ENCODE measurements at places on chromosomes 5 and 9. TPM values are rescaled to one million over a fixed set of nuclear protein-coding genes. Genes with fewer than 3 reads are reported as not detected.

LHX2 gene
- 0.23 TPM for total RNA-seq

LHX6 gene
- 7.3 TPM for total RNA-seq

ZFP37 gene
- 3.2 TPM for total RNA-seq

PCDHB12 gene
- total RNA-seq, result 0.32 TPM

FOXD4L6 gene
- total RNA-seq, result not detected

ALDH1A1 gene
- 16.8 TPM for total RNA-seq

SLC36A2 gene
- total RNA-seq, result not detected

IFNB1 gene
- not detected for total RNA-seq

BRINP1 gene
- 0.96 TPM for total RNA-seq

AHRR gene
- 1.9 TPM for total RNA-seq

PCDHGA5 gene
- 4.8 TPM for total RNA-seq

CDH9 gene
- not detected for total RNA-seq

PELO gene
- 14.9 TPM for total RNA-seq

DNA sequence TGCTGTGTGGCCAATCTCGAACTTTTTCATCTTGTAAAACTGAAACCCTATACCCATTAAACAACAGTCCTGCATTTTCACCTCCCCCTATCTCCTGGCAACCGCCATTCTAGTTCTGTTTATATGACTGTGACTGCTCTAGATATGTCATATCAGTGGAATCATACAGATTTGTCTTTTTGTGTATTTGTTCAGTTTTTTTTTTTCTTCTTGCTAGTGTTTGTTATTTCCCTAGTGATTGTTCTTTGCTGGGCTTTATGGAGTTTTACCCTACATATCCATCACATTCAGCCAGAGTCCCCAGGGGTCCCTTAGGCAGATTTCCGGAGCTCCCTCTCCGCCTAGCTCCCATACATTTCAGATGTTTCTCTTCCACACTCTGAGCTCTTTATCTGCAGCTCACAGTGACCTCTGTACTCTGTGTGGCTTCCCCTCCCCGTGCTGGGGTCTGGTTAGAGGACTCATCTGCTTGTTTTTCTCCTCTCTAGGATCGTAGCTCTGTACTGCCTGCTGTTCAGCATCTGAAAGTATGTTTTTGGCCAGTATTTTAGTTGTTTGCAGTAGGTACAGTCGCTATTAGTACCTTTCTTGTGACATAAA, 25.1 kb upstream of the CARTPT start:
- no peak for DNase-seq

DNA sequence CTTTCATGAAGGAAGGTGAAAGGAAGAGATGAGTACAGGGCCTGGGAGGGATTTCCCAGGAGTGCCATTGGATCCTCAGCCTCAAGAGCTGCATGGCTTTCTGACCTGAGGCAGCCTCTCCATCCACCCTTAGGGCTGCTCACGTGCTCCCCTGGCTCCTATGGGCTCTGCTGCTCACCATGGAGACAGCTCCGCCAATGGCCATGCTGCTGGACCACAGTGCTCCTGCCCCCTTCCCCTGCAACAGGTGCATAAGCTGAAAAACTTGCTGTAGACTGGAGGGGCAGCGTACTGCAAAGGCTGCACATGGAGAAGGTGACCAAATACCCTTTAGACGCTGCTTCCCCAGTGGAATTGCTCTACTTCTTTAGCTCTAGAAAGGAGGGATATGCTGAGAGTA, 112.7 kb upstream of the PANK3 start:
- DNase-seq, result no peak

DNA sequence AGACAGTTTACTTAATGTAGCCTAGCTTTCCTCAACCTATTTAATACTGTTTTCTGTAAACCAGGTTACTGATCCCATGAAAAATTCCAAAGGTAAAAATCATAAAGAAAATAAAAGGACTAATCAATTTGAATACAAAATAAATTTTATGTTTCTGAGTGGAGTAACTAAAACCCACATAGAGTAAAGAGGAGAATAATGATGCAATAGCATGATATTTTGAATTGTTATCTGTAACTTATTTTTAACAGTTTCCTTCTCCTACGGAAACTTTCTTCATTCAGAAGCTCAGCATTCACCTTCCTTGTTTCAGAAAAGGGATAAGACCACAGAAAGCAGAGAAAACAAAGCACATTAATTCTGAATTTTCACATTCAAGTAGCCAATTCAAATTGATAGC, 320.6 kb upstream of the NUDT12 start:
- DNase-seq, result no peak

GRCh38 chr5:35990520-35990919, 670 bp downstream of the UGT3A1 start:
- no peak for DNase-seq

DNA sequence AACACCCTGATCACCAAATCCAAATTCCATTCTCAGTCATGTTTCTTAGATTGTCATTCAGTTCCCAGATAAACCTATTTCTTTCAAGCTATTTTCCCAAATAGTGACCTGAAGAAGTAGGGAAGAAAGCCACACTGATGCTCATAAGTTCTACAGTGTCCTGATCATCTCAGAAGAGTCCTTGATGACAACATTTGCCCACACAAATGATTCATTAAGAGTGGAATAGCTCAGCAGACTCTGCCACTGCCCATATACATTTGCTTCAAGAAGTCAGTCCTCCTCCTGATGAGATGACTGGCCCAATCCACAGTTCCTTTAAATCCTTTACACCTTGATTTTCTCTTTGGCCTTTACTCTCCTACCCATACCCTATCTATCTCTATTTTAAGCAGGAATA, 283.7 kb upstream of the NR4A3 start:
- DNase-seq, result no peak

DNA sequence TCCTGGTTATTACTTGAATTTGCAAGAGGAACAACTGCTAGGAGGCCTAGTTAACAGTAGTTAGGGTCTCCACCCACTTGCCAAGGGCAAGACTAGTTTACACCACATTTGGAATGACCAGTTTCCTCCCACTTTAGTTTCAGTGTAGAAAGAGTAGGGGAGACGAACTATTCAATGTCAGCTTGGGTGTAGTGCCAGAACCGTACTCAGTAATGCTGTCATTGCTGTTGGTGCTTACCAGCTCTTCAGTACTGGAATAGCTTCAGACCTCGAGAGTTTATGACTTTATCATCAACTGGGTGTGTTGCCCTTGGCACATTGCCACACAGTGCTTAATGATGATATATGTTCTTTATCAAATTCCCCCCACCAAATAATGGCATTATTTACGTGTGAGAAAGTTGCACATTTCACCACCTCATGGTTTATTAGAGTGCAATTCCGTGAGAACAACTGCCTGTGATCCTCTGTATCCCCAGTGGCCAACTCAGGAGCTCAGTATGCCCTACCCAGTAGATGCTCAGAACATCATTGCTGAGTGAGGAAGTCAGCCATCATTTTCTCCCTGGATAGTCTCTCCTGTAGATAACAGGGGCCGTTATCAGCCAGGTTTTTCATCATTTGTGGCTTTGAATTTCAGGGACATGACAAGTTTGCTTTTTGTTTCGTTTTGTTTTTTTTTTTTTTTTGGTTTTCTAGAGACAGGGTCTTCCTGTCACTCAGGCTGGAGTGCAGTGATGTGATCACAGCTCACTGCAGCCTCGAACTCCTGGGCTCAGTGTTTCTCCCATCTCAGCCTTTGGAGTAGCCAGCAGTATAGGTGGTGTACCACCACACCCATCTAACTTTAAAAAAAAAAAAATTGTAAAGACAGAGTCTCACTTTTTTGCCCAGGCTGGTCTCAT, 67.3 kb downstream of the DOCK8 start:
- DNase-seq, result no peak

DNA sequence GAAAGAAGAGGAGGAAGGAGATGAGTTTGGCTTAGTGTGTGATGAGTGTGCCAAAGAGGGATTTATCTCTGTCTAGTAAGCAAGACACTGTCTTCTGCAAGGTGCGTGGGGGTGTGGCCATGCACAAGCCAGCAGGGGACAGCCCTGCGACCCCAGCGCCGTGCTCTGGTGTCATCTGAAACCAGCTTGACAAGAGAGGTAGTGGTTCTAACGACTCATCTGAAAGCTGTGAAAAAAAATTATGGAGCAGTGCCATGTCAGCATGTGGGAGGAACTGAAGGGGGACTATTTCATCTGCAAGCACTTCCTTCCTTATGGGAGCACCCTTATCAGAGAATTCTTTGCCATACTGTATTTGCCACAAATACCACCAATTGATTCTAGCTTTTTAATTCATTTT, 398.6 kb downstream of the PSAT1 start:
- DNase-seq, result no peak

- DNase-seq, result no peak
Observed at GRCh38 chr5:34842554-34842953, 3.6 kb downstream of the TTC23L start.

DNA sequence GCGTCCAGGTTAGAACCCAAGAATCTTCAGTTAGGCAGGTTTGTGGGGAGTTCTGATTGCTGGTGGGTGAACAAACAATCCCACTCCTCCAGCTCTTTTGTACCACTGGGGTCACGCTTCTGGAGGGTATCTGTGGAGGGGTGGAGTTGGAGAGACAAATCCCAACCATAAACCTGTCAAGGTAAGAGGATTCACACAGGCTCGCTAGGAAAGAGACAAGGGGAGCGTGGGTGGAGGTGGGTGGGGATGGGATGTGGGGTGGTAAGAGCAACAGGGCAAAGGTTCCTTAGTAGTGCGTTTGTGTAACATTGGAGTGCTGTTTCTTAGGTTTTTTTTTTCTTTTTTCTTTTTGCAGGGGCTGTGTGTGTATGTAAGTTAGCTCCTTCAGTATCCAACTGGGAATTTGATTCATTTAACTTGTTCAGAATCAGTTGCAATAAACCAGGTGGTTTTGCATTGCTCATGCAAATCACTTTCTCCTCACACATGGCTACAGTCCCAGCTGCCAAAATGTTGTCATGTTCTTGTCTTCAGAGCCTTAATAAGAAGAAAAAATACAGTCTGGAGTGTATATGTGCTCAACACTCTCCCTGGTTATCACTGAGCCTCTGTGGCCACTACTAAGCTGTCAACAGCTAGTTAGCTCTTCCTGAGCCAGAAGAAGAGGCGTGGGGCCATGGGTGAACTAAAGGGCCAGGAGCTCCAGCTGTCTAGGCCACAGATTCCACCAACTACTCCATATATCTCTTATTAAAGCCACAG, 164.0 kb upstream of the RAD23B start:
- no peak for DNase-seq

- DNase-seq, result no peak
Observed at GRCh38 chr5:111865356-111865755, 108.4 kb upstream of the NREP start.

GRCh38 chr9:135567311-135567710, 5.8 kb downstream of the PAEP start:
- no peak for DNase-seq

DNA sequence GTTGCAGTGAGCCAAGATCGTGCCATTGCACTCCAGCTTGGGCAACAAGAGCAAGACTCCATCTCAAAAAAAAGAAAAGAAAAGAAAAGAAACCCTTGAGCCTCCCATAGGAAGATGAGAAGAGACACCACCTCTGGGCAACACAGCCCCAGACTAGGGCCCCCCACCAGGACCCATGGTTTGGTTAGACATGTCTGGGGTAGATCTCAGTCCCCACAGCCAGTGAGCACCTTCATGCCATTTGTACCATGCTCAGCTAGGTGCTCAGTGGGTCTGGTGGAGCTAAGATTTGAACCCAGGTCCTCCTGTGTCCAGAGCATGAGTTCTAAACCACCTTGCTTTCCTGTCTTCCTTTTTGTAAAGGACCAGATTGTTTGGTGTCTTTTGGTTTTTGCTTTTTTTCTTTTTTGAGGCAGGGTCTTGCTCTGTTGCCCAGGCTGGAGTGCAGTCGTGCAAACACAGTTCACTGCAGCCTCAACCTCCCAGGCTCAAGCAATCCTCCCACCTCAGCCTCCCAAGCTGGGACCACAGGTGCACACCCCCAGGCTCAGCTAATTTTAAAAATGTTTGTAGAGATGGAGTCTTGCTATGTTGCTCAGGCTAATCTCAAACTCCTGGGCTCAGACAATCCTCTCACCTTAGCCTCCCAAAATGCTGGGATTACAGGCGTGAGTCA, 11.7 kb downstream of the OLFML2A start:
- no peak for DNase-seq

- no peak for DNase-seq
Observed at GRCh38 chr9:137354153-137354844, 52.2 kb upstream of the NRARP start.

DNA sequence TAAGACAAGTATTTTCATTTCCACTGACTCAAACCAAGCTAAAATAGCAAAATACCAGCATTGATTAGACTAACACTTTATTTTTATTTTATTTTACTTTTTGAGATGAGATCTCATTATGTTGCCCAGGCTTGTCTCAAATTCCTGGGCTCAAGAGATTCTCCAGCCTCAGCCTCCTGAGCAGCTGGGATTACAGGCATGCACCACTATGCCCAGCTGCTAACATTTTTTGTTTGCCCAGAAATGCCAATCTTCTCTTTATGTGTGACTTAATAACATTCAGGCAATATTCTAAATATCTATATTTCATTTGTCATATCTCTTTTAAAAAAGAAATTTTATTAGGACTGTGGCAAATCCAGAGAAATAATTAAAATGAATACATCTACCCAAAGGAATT, 55.0 kb downstream of the OXCT1 start:
- no peak for DNase-seq

DNA sequence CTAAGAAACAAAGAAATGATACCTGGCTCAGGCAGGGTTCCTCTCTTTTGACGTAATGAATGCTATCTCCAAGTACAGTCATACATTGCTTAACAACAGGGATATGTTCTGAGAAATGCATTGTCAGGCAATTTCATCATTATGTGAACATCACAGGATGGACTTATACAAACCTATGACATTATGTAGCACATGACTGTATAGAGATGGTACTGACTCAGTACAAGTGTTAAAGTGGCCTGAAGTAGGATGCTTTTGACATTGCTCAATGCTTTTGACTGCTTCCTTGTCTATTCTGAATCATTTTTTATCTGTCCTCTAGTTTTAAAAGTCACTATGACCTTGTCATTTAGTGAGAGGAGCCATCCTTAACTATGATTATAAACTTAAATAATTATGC, 147.6 kb downstream of the NR2F1-AS1 start:
- no peak for DNase-seq

- no peak for DNase-seq
Observed at GRCh38 chr9:34363619-34364351, 12.9 kb downstream of the MYORG start.

- no peak for DNase-seq
Observed at GRCh38 chr5:96703995-96704394, 41.8 kb downstream of the CAST start.

DNA sequence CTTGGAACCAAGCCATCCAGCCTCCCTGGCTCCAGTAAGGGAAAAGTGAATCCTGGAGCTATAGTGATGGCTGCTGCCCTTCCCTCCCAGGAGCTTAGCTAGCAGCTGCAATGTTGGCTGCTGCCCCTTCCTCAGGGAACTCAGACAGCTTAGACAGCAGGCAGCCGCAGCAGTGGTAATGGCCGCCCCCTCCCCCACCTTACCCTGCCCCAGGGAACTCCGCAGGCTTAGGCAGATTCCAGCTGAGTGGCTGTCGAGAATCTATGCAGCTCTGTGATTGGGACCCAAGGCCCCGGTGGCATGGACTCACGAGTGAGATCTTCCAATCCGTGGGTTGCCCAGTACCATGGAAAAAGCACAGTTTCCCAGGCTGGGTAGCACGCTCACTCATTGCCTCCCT, 378.6 kb downstream of the NNT start:
- DNase-seq, result no peak
